Renal cortex interstitium (tissue), 15 donors: ENCODE measurements at places on chromosomes 1 and 21. TPM values are rescaled to one million over a fixed set of nuclear protein-coding genes. Genes with fewer than 3 reads are reported as not detected.

Gene ETNK2
- polyA plus RNA-seq = 23.5 TPM

Gene PLEKHA6
- polyA plus RNA-seq = 41.1 TPM

GRCh38 chr1:13871413-13871812 lies 171.4 kb downstream of the PRDM2 start:
- DNase-seq = no peak

- no peak for DNase-seq
Measured at GRCh38 chr1:79811173-79811572, 804.6 kb upstream of the ADGRL4 start.

- no peak for DNase-seq
Measured at GRCh38 chr1:26459573-26460031, 12.6 kb upstream of the HMGN2 start.

DNA sequence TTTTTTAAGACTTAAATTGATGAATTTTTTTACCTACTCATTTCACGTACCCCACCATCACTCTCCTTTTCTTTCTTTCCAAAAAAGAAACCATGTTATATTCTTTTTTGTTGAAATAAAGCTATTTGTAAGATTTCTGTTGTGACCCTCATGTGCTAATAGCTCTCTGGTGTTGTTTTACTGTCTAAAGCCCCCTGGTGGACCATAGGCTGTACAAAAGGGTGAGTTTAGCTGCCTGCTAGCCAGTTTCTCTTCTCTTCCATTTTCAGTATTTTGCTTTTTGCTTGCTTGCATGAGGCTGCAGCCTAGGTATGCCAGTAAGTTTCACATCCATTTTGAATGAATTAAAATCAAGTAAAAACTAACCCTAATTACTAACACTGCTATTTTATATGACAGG lies 15.6 kb upstream of the VAMP3 start:
- no peak for DNase-seq

DNA sequence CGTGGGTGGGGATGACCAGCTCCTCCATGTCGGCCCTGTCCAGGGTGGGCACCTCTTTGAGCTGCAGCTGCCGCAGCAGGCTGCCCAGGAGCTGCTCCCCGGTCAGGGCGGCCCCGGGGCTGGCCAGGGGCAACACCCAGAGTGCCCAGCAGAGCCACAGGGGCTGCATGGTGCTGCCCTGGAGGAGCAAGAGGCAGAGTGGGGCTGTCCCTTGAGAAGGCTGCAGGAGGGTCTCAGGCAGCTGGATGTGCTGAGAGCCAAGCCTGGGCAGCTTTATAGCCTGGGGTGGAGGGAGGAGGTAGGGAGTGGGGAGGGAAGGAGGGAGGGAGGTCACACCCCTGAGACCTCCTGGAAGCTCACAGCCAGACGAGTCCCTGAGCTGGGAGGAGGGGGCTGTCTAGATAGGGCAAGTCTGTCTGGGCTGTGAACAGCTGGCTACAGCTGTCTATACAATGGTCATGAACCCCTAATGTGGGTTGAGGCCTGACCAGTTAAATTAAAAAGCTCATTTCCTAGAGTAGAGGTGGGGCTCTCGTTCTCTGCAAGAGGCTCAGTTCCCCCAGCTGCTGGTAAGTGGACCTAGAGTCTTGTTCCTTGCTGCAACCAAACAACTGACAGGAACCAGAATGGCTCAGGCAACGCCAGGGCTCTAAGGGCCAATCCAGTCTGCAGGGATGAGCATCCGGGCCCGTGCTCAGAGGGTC lies at the start of gene LEFTY1:
Gene LEFTY1 (minus strand): TSS at position 249 of the 704 bp plus-strand sequence. CDS start 80 bp downstream, at position 169.
- DNase-seq = peak; percentile 90
